ENCODE measurements at places on chromosomes 5 and 9.
A peak's percentile ranks its signal among the peaks of the same experiment; 100 is the strongest.

GRCh38 chr5:74212336-74212735 is 428.2 kb downstream of the ENC1 start:
- DNase-seq = no peak

DNA sequence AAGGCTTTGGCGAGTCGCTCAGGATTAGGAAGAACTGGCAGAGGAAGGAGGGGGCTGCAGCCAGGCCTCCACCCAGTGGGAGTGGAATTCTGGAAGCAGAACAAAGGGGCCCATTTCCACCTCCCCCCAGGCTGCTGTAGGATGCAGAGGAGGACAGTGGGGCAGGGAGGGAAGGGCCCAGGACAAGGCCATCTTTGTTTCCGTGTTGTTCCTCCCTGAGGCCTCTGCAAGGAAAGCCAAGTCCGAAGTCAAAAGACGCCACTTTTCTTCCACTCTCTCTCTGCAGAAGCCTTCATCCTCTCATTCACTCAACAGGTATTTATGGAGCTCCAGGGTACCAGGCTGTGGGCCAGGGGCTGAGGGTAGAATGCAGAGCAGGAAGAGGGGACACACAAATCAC is 70.7 kb downstream of the ENTREP1 start:
- DNase-seq = no peak

- DNase-seq = no peak
These were observed 25.3 kb upstream of the PPP1R2B start for GRCh38 chr5:156824800-156825199.

- DNase-seq = peak; percentile 73
These were observed at the start of gene UCK1 for GRCh38 chr9:131530920-131531832. Gene UCK1 (minus strand): TSS chr9:131531263. CDS start chr9:131531174, 89 bp downstream.

GRCh38 chr9:137310189-137311052 is 8.3 kb upstream of the NRARP start:
- DNase-seq = no peak

Measured in effector CD4-positive, alpha-beta T cell (primary cell).